ENCODE measurements at places on chromosomes 2 and 18.
A peak's percentile ranks its signal among the peaks of the same experiment; 100 is the strongest.

GRCh38 chr2:104658904-104659591 lies 194.9 kb upstream of the POU3F3 start:
- no peak for DNase-seq

- DNase-seq: no peak
Measured at GRCh38 chr2:241443486-241444223, 64.7 kb downstream of the STK25 start.

DNA sequence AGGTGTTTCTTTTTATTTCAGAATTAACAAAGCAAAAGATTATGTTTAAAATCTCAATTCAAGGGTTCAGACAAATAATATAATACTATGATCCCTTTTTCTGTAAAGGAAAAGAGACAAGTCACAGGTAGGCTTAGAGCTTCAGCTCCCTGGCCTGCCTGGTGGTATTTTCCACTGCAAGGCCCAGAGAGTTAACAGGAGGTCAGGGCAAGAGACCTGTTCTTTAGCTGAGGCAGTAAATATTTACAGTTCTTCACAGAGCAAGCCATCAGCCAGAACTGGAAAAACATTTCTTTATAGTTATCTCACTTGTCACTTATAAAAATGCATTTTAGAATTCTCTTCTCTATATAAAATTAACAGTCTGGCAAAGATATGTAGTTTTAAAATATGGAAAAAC lies 70.1 kb downstream of the EPG5 start:
- DNase-seq: no peak

DNA sequence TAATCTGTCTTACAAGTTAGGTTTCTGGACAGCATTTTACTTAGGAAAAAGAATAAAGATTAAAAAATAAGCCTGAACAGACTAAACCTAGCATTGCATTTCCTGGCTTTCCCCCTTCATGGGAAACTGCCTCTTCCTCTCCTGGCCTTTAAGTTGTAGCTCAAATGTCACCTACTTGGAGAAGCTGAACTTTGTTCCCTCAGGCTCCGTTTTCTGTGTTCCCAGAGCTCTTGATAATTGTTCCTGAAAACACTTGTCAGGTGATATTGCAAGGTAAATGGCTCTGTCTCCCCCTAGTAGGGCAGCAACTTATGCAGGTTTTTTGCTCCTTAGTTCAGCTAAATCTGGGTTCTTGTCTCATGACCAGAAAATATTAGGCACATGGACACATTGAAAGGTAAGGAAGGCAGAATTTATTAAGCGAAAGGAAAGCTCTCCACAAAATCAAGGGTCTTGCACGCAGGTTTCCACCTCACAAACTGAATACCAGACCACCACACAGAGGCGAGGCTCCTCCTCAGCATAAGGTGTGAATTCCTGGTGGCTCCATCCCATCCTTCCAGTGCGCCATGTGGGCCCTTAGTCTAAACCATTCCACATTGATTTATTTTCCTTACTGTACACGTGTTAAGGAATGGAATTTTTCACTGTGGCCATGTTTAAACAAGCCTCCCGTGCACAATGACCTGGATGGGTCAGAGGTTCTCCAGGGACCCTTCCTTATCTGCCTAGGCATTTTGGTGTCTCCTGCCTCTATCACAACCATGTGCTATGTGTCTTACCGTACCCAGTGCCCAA lies 229.3 kb downstream of the HNMT start:
- no peak for DNase-seq

DNA sequence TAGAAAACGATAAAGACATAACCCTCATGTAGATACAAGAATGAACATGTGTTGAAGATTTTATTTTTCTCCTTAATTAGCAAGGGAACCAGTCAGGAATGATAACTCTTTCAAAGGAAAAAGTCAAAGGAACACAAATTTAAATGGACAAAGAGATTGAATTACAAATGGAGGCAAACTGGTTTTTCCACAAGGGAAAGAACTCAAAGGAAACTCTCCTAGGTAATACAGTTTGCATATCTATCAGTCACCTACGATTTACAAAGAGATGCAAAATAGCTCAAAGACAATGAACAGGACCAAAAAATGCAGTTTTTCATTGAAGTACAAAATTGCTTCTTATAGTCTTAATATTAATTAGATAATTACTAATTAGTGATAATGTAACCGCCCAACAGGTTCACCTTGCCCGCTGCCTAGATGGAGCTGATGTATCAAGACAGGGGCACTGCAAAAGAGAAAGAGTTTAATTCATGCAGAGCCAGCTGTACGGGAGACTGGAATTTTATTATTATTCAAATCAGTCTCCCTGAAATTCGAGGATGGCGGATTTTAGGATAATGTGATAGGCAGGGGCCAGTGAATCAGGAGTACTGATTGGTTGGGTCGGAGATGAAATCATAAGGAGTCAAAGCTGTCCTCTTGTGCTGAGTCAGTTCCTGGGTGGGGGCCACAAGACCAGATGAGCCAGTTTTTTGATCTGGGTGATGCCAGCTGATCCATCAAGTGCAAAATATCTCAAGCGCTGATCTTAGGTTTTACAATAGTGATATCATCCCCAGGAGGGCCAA lies 151.0 kb downstream of the TMEM17 start:
- no peak for DNase-seq

GRCh38 chr2:101930019-101930418 lies 61.7 kb upstream of the IL1R2 start:
- no peak for DNase-seq

GRCh38 chr2:211457325-211457724 lies 900.9 kb downstream of the CPS1 start:
- DNase-seq: no peak

- DNase-seq: no peak
Measured at GRCh38 chr2:17594533-17595401, 54.3 kb downstream of the VSNL1 start.

GRCh38 chr2:43906448-43907109 lies 67.8 kb downstream of the ABCG8 start:
- no peak for DNase-seq

DNA sequence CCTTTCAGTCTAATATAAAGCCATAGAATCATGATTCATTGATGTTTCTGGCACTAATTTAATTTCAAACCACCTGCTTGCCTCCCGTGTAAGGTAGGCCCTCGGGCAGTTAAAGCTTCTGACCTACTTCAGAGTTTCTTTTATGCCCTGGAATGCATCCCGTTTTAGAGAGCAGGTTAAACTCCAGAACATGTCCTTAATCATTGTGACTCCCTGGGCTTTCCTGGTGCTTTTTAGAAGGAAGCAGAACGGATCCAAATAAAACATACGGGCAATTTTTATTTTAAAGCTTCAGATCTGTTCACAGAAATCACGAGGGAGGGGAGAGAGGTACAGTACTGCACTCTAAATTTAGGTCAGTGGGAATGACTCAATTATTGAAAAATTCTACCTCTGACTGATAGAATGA lies 134.8 kb downstream of the GCA start:
- DNase-seq: no peak

DNA sequence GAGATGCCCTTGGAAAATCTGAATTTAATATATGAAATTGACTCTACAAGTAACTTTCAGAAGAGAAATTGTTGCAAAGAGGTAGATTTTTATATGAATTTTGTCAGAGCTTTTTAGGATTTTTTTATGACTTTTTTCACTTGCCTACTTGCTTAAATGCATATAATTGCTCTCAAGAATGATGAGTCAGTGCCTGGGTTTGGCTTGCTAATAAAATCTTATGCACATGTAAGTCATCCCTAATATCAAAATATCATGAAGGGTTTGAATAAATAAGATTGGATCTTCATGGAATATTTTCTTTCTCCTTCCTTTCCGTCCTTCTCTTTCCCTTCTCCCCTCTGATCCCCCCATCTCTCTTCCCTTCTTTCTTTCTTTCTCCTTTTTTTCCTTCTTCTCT lies 354.1 kb downstream of the TXNL1 start:
- DNase-seq: no peak

GRCh38 chr2:26692279-26692896 lies at the start of gene KCNK3:
TSS of gene KCNK3 (plus strand) at chr2:26692722. CDS start at chr2:26692876, 154 bp downstream.
- DNase-seq: peak; percentile 91

GRCh38 chr2:8244639-8245038 lies 437.2 kb upstream of the ID2 start:
- no peak for DNase-seq

DNA sequence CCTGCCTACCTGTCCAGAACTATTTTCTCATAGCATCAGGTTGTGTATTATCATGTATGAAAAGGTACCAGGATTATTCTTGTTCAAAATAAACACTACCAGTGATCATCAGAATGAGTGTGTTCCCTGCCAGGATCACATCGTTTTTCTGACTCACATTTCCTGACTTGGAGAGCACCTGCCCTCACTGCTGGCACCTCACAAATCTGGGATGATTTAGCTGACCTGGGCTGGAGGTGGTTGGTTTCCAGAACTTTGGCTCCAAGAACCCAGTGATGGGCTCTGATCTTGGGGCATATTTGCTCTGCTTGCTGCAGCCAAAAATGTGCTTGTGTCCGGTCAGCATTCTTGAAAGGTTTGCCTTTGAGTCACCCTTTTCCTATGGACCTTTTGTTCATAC lies 836.3 kb upstream of the ACVR2A start:
- no peak for DNase-seq

- no peak for DNase-seq
Measured at GRCh38 chr18:9709304-9709877, 1.3 kb downstream of the RAB31 start.

DNA sequence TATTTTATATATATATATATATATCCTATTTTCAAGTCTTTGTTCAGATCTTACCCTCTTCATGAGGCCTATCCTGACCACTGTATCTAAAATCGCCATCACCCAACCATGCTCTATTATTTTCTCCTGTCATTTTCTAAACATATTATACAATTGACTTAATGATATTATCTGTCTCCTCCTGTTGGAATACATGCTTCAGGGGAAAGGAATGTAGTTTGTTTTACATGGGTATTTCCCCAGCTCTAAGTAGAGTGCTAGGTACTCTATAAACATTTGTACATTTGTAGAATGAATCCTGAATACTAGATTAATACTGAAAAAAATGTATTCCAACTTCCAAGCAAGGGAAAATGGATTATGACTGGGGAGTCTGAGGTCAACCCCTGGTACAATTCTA lies 26.2 kb downstream of the TTC21B start:
- DNase-seq: no peak

DNA sequence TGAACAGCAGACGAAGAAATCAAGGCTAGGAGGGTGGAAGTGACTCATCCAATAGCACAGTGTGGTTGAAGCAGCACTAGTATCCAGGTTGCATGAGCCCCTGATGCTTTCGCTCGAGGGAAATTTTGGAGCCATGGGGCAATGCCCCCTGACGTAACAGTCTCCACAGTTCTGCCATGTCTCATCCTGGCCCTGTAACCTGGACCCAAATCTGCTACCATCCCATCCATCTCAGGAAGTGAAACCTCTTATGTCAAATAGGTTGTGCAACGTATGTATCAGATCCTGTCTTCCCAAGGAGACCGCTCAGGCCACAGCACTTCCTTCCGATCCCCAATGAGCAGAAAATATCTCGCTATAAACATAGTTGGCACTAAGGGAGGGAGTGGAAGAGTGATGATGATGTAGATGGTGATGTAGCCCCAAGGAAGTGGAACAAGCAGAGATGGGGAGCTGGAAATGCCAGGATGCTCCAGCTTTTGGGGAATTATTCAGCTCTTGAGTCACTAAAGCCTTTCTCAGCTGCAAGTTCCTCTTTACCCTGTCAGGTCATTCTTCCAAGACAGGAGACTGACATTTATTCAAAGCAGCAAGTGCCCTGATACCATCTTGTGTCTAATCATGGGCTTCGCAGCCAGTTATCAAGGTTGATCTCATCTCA lies 3.0 kb upstream of the IL1B start:
- DNase-seq: no peak

DNA sequence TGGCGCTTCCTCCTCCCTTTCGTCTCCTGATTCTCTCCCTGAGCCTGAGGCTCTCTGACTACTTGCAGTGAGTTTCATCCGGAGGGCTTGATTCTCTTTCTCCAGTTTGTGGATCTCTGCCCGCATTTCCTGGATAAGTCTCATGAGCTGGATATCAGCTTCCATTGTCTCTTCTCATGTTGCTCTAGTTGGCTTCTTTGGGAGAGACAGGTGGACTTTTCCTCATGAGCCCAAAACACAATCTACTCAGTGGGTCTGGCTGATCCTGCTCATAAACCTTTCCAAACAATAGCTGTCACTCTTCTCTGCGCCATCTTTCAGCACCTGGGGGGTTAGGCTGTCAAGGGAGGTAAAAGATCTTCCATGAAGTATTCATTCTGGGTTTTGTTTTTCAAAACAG lies at the start of gene CCDC195:
Gene CCDC195 (minus strand): TSS at position 165 of the 400 bp plus-strand sequence. CDS start 0 bp downstream, at position 165.
- DNase-seq: no peak

DNA sequence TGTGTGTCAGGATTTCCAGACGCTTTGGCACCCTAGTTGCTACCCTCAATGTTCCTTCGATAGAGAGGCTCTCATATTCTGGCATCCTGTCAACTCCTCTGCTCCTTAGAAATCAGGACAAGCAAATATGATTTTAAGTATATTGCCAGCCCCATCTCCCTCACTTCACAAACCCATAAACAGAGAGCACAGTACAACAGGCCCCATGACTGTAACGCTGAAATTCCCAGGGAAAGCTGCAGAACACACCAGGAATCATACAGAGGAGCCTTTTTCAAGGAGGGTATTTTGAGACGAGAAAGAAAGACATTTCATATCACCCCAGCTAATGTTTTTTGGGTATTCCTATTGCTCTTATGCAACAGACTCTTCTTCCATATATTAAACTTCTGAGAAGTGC lies 162.9 kb downstream of the NAPG start:
- DNase-seq: no peak

DNA sequence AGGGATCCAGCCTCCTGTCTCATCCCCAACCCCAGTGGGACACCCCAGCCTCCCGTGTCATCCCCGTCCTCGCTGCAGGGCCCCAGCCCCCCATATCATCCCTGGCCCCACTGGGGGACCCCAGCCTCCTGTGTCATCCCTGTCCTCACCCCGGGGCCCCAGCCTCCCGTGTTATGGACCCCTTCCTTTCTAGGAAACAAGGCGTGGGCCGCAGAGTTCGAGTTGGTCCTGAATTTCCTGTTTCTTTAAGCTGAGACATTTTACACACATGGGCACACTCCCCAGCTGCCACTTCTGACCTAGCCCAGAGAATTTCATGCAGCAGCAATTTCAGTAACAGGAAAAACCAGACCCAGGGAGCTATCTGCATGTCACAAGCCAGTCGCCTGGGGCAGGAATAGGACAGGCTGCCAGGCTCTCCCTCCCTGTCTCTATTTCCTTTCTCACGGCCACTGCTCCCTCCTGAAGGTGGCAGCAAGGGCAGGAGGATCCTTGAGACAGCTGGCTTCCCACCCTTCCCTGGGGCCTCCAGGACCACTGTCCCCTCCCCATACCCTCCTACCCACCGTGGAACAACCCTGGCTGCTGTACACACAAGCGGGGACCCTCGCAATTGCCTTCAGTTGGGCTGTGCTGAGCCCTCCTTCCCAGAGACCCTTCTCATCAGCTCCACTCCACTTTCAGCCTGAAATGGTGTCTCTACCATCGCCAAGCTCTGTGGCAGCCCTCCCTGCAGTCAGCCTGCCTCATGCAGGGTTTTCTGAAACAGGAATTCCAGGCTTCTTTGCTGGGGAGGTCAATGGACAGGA lies 141.9 kb upstream of the ID2 start:
- no peak for DNase-seq
